Right kidney (tissue), 9 donors: ENCODE measurements at places on chromosomes 12 and 14.

DNA sequence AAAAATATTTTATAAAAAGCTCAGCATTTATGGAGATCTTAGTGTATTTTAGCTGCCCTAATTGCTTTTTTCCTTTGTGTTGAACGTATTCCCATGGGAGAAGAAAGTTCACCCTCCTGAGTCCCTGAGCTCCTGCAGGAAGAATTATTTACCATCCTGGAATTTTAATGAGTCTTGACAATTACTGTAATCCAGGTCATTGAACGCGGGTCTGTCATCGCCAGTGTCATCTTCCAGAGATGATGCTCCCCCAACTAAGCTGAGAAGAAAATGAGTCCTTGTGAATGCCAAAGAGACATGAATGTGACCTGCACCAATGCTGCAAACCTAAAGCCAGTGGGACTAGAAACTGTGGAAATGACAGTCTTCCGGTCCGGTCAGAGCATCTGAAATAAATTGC is 129.5 kb downstream of the FBXL14 start:
- DNase-seq: no peak

GRCh38 chr12:69457433-69457832 is 12.8 kb upstream of the FRS2 start:
- DNase-seq: no peak

DNA sequence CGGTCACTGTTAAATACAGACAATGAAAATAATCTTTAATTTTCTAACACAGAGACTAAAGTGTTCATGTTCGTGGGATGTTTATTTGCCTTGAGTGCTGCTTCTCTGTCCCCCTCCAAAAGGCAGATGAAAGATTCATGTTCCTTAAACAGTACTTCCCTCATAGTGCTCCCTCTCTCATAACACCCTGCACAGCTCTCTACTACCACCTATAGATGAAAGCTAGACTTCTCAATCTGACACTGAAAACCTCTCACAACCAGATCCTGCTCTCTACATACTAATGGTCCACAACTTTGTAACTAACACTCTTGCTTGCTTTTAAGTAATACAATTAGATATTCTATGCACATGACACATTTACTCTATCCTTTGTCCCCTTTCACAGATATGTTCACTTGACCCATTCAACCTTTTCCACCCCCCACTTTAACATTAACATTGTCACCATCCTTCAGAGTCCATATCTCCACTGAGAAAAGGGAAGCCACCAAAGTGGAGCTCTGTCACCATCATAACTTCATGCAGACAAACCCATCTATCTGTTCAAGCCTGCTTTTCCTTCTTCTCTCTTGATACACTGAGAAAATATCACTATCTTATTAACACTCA is 266.4 kb upstream of the USP15 start:
- DNase-seq: no peak

- DNase-seq: no peak
Observed at GRCh38 chr12:31768046-31768445, 39.2 kb upstream of the AMN1 start.

DNA sequence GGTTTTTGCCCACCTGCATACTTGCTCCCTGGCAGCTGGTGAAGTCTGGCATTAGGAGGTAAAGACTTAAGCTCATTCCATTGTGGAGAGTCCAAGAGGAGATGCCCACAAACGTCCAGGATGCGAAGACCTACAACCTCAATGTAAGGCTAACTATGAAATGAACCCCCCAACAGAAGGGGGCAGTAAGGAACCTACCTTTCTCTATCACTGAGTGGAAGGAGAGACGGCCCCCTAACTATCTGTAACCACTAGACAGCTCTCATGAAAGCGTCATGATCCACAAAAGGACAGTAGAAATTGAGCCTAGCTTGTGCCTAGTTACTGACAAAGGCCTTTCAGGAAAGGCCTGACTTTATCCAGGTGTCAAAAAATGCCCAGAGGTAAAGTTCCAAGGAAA is 55.3 kb downstream of the ZFYVE21 start:
- no peak for DNase-seq

DNA sequence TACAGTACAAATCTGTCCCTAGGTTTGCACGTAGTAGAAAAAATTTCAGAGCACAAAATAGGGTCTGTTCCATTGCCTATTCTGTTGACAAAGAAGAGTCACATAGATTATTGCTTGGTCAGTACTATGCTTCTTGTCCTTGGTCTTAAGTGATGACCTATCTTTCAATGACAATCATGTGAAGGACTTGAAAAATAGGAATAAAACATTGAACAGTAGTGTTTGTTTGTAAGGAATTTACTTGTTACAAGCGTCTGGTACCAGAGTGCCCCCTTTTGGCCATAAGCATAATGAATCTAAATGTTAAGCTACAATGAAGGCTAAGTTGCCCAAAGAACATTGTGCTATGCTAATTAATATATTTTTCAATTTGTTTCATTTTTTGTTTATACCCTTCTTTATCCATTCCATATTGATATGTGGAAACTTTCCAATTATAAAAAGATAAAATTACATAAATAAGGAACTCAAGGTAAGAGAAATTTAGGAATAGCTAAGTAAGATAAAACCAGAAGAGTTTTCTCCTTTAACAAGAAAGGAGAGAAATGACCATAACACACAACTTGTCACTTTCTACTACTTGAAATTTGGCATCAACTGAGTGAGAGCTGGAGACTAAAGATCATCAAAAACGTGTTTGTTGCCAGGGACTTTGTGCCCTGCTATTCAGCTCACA is 204.7 kb downstream of the EPS8 start:
- no peak for DNase-seq

DNA sequence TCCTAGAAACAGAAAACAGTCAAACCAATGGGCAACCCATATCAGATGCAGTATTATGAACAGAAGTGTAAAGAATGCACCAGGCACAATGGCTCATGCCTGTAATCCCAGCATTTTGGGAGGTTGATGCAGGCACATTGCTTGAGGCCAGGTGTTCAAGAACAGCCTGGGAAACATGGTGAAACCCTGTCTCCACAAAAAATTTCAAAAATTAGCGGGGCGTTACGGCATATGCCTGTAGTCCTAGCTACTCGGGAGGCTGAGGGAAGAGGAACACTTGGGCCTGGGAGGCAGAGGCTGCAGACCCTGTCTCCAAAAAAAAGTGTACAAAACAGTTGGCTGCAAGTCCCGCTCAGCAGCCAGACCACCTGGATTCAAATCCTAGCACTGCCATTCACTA is 4.9 kb downstream of the PXN start:
- DNase-seq: no peak

DNA sequence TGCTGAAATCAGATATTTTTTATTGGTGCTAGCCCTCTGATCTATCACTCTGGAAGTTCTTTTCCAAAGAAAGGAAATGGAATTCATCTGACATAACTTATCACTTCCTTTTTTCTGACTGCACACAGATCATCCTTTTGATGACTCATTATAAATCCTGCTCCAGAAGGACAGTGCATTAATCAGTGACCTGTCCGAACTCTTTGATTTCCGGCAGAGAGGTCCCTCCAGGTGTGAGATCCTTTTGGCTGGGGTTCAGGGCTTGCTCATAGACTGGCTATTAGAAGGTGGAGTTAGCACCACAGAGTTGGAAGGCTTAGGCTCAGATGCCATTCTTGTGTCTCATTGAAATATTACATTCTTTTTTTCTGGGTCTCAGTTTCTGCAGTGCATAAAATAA is 328.2 kb downstream of the ZFP36L1 start:
- DNase-seq: no peak
